Sciatic nerve (tissue), 2 donors: ENCODE measurements at places on chromosomes 7 and 10.

DNA sequence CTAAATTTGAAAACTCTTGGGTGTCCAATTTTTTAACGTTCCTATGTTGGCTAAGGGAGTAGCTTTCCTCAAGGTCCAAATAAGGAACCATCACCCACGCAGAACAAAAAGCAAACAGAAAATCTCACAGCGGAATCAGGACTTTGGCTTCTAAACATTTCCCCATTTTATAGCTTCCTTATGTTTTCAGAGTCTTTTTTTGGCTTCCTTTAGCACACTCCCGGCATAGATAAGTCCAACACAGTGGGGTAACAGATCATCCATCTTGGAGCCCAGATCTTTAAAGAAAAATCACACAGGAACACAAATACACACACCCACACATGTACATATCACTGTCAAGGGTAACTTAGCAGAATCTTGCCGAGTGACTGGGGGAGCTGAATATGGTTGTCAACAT, 4.2 kb upstream of the TCF7L2 start:
- DNase-seq, result no peak

- DNase-seq, result no peak
These were observed 13.0 kb upstream of the SCART1 start for GRCh38 chr10:133440633-133441285.

DNA sequence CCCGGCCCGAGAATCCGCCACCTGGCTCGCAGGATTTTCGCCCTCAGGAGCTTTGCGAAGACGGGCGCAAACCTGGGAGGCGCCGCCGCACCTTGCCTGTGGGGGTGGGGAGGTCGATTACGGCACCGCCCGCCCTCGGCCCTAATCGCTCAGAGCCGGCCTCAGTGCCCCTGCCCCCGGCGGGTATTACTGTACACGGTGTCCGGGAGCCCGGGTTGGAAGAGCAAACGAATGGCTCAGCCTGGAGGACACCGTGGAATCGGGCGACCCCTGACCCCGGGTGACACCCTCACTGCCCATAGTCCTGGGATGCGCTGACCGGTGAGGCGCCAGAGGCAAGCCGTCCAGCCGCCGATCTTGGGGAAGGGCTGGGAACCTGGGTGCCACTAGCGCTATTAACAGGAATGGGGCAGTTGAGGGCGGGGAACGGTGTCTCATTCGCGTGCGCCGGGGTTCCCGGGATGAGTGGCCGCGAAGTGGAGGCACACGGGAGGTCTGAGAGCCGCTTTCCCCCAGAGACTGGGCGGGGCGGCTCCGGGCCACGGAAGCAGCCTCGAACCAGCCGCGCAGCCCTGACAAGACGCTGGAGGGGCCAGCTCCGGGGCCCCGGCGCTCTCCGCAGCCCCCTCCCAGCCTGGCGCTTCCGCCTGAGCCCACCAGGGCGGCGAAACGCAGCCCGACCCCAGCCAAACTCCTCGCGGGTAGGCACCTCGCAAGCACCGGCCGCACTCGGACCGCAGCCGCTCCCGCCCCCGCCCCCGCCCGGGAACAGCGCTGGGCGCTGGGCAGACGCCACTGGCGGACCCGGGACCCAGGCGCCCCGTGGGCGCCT, 167.5 kb downstream of the NRF1 start:
- DNase-seq, result no peak

GRCh38 chr10:7546385-7546967, 120.3 kb downstream of the ITIH5 start:
- DNase-seq, result no peak

DNA sequence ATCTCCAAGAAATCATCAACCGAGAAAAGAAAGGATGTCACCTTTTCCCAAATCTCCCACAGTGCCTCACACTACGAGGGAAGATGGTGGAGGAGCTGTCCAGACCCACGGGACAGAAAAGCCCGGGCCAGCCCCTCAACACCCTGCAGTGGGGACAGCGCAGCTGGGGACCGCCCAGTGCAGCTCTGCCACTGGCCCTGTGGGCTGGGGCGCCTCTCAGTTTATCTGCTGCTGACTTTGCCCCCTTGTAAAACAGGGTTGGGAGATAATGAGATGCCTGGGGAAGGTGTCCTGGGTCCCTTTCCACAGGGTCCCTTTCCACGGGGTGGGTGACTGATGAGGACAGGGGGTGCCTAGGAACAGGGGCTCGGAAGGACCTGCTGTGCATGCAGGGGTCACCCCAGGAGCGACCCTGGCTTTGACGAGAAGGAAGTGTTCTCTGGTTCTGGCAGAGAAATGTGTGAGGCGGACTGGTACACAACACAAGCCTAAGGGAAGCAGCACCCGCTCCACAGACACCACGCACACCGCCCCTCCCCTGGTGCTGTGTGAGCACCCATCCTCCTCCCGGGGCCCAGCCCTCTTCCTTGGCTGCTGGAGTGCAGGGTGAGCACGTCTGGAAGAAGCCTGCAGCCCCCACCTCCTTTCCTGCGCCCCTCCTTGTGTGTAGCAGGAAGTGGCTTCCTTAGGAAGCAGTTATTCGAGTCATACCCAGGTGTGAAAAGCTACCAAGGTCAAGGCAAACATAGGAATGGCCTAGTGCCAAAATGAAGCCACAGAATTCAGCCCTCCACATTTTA, 339.9 kb downstream of the DNAJB6 start:
- DNase-seq, result no peak

DNA sequence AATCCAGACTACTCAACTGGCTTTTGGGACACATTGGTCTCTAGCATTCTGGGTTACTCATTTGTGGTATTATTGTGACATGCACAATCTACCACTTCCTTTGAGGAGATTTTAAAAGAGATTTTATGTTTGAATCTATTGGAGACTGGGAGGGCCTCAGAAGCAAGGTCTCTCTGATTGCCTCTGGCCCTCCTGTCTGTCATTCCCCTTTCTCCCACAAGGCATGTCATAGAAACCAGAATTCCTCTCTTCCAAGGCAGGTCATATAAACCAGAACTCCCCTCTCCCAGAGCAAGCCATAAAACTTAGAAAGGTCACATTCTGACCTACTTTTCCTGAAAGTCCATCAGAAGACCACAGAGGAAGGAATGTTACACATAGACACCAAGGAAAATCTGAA, 777.7 kb downstream of the PHTF2 start:
- no peak for DNase-seq

DNA sequence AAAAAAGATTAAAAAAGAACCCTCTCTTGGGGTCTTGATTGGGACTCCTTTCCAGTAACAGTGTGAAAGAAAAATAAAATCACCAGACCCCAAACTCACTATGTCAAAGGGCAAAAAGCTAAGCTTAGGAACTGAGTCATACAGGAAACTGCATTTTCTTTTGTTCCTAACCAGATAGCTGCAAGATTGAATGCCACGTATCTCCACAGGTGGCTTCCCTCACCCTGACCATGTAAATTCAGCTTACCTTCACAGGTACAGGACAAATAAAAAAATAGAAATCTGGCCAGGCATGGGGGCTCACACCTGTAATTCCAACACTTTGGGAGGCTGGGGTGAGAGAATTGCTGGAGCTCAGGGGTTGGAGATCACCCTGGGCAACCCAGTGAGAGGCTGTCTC, 32.5 kb upstream of the EIF4H start:
- DNase-seq, result no peak

DNA sequence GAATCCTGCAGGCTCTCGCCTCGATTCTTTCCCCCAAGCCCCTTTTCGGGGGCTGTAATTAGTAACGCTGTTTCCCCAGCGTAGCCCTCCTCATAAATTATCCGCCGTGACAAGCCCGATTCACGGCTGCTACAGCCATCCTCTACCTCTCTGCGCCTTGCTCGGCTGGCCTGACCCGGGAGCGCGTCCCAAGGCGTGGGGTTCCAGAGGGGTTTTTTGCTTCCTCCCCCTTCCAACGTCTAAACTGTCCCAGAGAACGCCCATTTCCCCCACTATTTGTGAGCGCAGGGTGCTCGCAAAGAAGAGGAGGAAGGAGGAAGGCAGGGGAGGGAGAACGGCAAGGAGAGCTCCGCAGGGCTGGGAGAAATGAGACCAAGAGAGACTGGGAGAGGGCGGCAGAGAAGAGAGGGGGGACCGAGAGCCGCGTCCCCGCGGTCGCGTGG, 880 bp downstream of the HOXA5 start:
- DNase-seq, result no peak

DNA sequence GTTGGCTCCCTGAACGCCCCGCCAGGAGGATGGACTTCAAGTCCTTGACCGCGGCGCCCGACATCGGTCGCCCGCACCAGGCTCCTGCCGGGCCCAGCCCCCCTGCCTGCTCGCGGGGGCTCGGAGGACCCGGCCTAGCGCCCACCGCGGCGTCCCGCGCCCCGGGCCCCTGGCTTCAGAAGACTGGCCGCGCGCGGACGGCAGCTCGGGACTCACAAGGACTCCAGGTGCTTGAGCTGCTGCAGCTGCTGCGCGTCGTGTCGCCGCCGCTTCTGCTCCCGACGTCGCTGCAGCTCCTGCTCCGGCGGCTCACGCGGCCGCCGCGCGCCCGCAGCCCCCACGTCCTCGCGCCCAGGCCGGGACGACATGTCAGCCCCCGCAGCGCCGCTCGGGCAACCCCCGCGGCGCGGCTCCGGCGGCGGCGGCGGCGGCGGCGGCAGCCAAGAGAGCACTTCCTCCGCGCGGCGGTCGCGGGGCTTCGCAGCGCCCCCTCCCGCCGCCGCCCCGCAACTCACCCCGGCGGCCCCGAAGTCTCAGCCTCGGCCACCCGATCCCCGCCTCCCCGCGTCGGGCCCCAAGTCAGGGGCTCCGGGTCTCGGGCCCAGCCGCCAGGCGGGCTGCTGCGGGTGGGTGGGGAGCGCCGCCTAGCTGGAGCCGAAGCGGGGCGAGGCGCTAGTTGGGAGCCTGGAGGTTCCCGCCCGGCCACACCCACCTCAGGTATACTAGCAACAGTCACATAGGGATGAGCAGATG, at the start of gene RP9:
Gene RP9, minus strand, starts transcription at position 400 of the 753 bp plus-strand sequence. Its CDS starts 32 bp downstream, at position 368.
- DNase-seq, result peak; percentile 71

DNA sequence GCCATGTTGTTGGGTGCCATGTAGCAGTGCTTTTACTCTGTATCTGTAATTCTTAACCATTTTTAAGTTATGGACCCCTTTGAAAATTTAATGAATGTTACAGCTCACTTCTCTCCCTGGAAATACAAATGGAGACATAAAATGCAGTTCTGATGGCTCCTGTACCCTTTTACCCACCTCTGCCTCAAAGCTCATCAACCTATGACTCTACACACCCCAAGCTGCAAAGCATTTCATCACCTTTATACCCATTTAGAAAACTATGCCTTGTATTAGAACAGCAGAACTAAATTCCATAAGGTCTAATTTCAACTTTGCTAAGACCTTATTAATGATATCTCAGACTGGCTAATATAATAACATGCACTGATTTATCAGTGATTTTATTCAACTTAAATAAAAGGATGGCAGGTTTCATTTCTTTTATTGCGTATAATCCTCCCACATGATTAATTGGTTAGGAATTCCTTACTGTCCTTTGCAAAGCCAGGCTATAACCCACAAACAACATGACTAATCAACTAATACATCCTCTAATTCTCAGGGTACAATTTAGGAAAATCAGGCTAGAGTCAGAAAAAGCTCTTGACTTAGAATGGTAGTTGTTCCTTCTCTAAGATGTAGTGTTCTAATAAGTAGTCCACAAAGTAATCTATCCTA, 68.1 kb downstream of the CPEB3 start:
- DNase-seq, result no peak

GRCh38 chr7:74284781-74285259, 4.4 kb upstream of the CLIP2 start:
- no peak for DNase-seq

GRCh38 chr7:13952921-13953320, 36.5 kb downstream of the ETV1 start:
- no peak for DNase-seq

GRCh38 chr10:12957081-12957480, 44.4 kb downstream of the CCDC3 start:
- no peak for DNase-seq

DNA sequence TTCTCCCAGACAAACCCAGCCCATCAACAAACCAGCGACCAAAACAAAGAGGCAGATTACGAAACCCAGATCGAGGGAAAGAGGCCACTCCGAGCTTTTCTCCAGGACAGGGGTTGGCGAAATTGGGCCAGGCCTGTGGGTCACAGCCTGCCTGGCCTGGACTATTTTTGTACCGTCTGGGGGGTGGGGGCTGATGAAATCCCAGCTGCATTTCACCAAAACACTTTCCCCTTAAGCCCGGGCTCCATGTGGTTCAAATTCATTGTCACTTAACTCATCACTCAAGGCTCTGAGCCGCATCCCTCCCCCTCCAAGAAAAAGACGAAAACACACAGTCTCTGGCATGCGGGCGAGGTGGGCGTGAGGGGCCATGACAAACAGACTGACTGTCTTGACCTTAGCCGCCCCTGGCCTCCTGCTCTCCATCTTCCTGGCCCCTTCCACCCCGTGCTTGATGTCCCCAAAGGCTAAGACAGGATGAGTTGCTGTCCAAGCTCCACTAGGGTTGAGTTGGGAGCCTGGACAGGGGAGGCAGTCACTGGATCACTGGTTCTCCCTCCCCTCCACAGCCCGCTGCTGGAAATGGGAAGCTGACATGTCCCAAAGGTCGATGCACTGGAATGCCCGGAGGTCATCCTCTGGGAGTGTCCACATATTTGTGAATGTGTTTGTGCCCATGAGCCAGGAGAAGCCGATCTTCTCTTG, 19.2 kb downstream of the TMEM270 start:
- DNase-seq, result no peak

GRCh38 chr10:89677341-89677740, 24.0 kb upstream of the KIF20B start:
- DNase-seq, result no peak

GRCh38 chr10:21509341-21510240, 15.9 kb downstream of the SKIDA1 start:
- DNase-seq, result no peak

GRCh38 chr7:26500749-26501352, 209.2 kb downstream of the SNX10 start:
- DNase-seq, result no peak

- no peak for DNase-seq
These were observed 17.9 kb upstream of the EIF3B start for GRCh38 chr7:2336626-2337299.

- DNase-seq, result no peak
These were observed 176.4 kb downstream of the DNAJB6 start for GRCh38 chr7:157513162-157513621.

- no peak for DNase-seq
These were observed 68.5 kb downstream of the MICU1 start for GRCh38 chr10:72557362-72557761.
